CD4-positive, alpha-beta T cell treated with Interferon alpha-2 for 1 hour (primary cell): ENCODE measurements at places on chromosomes 2 and 18.

DNA sequence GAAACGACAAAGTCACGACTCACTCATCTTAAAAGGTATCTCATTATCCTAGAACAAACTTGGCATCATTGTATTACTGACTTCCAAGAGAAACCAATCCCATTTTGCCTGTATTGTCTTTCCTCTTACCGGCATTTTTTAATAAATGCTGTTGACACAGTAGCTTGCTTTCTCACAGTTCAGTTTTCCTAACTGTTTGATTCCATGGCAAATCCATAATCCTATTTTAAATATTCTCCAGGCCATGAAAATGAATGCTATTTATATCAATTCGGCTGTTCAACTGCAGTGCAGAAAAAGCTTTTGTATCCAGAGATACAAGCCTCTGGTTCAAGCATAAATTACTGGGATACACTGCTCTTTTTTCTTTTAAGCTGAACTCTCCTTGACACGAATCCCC is 1241.9 kb downstream of the DPP10 start:
- no peak for DNase-seq

- DNase-seq, result no peak
These were observed 11.6 kb upstream of the DYNC2LI1 start for GRCh38 chr2:43762286-43762685.

- no peak for DNase-seq
These were observed 82.9 kb downstream of the ADCYAP1 start for GRCh38 chr18:987325-988186.

- DNase-seq, result no peak
These were observed 212.6 kb upstream of the ACVR2A start for GRCh38 chr2:147632198-147632597.

DNA sequence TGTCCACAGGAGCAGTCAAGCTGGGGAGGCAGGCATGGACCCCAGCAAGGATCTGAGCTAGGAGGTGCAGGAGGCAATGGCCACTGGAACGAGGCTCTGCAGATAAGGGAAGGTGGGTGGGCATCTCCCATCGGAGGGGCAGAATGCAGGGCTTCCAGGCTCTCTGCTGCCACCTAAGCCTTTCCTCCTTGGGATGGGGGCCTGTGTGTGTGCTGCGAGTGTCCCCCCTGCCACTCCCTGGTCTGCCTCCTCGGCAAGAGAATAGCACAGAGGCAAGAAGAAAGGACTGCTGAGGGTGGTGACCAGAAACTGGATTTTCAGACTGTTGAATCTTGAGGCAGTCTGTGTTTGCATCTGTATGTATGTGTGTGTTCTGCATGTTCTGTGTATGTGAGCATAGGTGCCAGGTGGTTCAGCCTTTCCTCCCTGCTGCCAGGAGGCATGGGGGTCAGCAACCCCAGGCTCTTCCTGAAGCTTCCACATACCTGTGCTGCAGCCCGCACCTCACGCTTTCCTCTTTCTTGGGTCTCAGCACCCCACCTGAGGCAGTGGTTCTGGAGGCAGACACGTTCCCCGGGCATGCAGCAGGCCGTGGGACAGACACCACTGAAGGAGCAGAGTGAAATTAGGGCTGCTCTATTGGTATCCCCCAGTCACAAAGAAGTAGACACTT is 86.7 kb downstream of the EPAS1 start:
- no peak for DNase-seq

DNA sequence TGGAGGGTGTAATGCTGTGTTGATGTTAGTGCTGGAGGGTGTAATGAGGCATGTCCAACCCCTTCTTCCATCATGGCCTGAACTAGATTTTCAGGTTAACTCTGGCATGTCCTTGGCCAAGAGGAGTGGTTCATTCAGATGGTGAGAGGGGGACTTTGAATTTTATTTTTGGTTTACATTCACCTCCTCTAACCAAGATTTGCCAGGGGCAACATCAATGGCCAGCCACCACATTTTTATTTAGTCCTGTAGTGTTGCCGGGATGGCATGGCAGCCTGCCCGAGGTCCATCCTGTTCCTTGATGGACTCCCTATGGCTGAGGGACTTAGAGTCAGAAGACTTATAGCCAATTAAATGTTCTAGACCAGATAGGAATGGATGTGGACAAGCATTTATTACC is 484.6 kb upstream of the HS6ST1 start:
- DNase-seq, result no peak

GRCh38 chr18:500632-501405 is at the start of gene COLEC12:
COLEC12 (minus strand) TSS chr18:500701; CDS start chr18:500514, 187 bp downstream.
- DNase-seq, result no peak

- DNase-seq, result peak; percentile 35
These were observed 138.2 kb downstream of the MBD2 start for GRCh38 chr18:54086046-54086802.

GRCh38 chr2:201707753-201708152 is 9.3 kb upstream of the MPP4 start:
- DNase-seq, result no peak

DNA sequence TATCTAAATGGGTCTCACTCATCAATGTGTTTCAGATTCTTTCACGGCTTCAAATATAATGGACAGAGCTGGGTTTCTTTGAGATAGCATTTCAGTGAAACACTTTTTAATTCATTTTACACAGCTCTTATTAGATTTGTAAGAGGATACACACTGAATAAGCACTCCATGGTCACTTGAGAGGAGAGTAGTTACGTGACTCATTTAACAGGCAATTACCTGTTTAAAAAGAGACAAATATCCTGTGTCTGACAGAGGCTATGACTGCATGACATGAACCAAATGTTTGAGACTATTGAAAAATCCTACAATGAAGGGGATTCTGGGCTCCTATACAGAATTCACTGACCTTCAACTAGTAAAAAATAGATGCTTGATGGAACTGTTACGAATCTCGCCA is 786.9 kb downstream of the EPHA4 start:
- no peak for DNase-seq

DNA sequence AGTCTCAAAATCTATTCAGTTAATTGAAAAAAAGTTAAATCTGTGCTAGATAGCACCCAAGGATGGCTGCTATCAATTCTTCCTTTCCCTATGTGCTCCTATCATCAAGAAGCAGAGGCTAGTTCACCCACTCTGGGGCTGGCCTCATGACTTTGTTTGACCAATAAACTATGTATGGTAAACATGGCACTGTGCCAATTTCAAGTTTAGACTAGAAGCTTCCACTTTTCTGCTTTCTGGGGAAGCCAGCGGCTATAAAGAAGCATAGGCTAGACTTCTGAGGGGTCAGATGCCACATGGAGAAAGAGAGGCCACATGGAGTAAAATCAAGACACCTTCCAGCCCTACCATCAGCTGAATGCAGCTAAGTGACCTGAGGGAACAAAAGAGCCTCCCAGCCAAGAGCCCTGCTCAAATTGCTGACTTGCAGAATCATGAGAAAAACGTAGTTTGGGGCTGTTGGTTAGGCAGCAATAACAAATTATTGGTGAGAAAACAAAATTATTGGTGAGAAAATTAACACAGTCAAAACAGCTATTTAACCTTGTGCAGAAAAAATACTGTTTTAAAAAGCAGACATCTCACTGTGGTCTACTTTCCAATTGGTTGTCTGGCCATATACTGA is 86.5 kb upstream of the SLC14A2 start:
- DNase-seq, result no peak

DNA sequence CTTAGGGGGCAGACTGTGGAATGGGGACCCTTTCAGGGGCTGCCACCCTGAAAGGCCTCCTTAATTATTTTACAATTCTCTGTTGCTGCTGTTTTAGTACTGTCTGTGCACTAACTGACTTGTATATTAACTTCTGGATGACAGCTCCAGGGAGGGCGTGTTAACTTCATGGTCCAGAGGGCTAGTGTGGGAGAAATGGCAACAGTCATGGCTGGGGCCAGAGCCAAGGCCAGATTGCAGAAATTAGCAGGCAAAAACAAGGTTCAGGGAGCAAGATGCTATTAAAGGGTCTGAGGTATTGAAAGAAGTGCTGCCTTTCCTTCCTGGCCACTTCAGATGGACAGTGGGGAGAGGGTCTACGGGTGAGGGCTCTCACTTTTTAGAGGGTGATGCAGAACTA is 9.1 kb downstream of the WIPF1 start:
- DNase-seq, result no peak

GRCh38 chr2:151020411-151020810 is 241.3 kb downstream of the RBM43 start:
- no peak for DNase-seq

- no peak for DNase-seq
These were observed 54.3 kb downstream of the INO80C start for GRCh38 chr18:35443434-35443833.

- DNase-seq, result no peak
These were observed 754 bp downstream of the ATG16L1 start for GRCh38 chr2:233252227-233252626.

GRCh38 chr2:9008951-9009664 is 5.6 kb upstream of the MBOAT2 start:
- DNase-seq, result no peak

GRCh38 chr2:233822101-233822771 is 32.1 kb downstream of the HJURP start:
- DNase-seq, result no peak

GRCh38 chr2:236568068-236568921 is 1.3 kb upstream of the ACKR3 start:
- peak; percentile 32 for DNase-seq

GRCh38 chr2:234960175-234961088 is 8.6 kb downstream of the SH3BP4 start:
- DNase-seq, result no peak

GRCh38 chr2:241011296-241011600 is 12.8 kb downstream of the SNED1 start:
- no peak for DNase-seq

DNA sequence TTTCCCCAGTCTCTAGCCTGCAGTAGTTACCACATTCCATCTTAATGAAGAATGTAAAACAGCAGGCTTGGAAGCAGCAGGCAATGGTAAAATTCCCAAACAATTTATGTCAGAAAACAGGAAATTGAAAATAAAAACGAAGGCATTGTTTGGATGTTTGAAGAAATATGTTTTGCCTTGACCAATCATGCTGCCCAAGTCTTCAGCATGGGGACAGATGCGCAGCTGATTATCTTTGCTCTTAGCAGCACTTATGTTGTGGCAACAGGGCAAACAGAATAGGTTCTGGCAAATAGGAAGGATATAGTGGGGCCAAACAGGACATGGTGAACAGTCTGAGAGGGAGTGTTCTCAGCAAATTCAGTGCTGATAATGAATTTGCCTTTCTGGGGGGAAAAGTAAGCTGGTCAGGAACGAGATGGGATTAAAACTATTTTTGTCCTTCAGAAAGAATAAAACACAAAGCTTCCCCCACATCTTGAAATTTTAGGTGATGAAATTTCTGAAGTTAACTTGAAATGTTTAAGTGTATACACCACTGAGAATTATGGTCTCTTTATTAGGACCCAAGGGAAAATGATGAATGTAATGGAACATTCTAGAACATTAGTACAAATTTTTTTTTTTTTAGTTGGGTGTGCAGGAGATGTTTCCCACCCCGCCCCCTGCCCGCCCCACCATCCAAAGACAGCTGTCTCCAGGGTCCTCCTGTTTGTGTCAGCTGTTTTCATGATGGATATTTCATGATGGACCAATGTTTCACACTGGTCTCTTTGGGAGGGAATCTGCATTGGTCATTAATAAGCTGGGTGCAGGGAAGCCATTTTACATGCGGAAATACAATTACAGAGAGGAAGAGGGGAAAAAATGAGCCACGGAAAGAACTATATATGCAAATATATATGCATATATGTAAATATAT is 239.5 kb upstream of the REV1 start:
- no peak for DNase-seq

DNA sequence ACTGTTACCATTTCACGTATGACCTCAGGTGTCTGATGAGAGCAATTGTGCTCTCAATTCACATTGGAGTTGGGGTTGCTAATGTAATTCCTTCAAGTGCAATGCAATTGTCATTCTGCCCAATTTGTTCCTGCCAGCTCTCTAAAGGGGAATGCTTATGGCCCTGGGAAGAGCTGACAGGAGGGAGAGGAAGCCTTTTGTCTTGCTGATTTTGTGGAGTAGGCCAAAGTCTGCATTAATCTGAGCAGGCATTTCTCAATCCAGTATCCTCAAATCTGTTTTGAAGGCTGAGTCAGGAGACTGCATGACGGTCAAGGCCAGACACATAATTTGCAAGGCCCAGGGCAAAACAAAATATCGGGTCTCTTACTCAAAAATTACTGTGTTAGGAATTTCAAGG is 326.4 kb upstream of the SPHKAP start:
- no peak for DNase-seq

DNA sequence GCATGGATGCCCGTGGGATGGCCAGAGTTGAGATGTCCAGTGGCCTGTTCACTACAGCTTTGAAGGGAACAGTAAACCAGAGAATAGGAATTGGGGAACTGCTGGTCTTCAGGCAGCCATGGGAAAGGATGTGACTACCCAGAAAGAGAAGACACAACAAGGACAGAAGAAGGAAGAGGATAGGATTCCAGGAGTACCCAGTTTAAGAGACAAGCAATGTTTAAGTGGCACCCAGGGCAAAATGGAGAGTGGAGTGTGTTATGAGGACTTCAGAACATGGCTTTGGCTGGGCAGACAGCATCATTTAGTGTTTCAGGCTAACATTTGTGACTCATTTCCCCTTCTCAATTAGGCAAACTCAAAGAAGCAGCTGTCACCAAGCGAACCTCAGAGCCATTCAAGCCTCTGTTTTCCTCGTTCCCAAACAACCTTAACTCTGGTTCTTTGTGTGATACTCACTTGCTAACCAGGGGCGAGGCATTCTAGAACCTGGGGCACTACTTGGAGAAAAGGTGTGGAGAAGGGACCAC is 4.0 kb upstream of the FAM124B start:
- DNase-seq, result no peak

DNA sequence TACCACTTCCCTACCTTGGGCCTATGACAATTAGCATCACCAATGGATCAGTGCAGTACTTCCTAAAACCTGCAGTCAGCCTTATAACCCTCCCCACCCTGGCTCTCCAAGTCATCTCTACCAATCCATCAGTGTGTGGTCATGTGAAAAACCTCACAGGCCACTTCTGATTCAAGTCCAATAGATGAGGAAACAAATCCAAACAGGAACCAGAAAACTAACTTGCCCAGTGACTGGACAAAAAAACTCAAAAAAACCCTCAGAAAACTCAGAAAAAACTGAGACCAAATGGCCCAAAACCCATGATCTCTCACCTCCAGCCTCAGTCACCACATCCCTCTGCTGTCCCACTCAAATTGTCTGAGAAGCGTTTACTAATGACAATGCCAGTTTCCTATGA is 43.3 kb downstream of the TGFA start:
- DNase-seq, result peak; percentile 56

DNA sequence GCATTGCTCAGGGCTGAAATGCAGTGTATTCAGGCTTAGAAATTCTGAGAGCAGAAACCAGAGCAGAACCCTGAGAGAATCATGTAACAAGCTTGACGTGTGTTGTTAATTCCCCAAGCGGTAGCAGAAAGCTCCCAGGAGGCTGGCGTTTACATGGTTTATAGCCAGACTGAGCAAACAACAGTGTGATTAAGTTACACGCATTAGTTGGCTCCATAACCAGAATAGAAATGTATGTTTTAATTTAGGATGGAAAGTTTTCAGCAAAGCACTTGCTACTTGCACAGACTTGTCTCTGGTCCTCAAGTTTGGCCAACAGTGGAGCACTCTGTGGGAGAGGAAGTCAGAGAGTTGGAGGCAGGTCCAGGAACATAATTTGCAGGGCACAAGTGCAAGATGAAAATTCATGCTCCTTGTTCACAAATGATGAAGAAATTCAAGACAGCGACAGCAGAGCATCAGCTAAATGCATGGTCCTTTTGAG is 69.3 kb downstream of the MAPK4 start:
- DNase-seq, result no peak
